Neural crest cell (in vitro differentiated cells): ENCODE measurements at places on chromosomes 3 and 15. TPM values are rescaled to one million over a fixed set of nuclear protein-coding genes. Genes with fewer than 3 reads are reported as not detected.

DNA sequence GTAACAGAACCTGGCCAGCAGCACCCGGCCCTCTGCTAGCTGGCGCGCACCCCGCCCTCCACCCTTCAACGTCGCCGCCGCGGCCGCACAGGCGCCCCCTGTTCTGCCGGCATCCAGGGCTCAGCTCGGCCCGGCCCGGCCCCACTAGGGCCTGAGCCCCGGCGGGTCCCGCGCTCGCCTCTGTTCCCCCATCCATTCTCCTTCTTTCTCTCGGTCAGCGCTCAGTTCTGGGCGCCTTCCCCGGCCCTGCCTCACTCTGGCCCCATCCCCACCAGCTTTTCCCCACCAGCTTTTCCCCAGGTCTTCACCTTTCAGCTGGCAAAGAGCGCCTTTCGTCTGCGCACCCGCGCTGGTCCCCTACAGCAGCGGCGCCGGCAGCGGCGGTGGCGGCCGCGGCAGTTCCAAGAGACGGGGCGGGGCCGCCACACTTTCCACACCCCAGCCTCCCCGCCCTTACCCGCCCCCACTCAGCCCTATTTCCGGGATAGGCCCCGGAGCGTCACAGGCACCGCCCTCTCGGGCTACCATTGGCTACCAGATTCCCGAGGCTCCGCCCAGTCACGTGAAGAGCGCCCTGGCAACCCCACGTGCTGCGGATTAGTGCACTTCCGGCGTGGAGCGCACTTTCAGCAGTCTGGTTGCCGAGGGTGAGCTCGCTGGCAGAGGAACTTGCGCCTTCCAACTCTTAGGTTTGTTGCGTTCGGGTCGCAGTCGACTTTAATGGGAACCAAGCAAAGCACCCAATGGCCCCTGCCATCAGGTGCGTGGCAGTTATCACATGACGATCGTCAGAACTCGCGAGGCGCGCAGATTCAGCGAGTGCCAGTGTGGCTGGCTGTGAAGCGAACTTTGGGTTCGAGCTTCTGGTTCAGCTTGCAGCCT is at the start of gene EIF5A2:
Gene EIF5A2, minus strand, starts transcription at position 403 of the 882 bp plus-strand sequence. CDS start 831 bp downstream, outside the sequence.
- peaks cover 15% of the 10 kb centered on the region for H3K4me1 ChIP-seq
- peaks cover 20% of the 10 kb centered on the region for H3K36me3 ChIP-seq
- H3K27ac ChIP-seq: peak within 1 kb of the TSS; percentile 98
- peak within 1 kb of the TSS; percentile 98 for H3K4me3 ChIP-seq
- H3K27me3 ChIP-seq: peaks cover 2% of the 10 kb centered on the region

DNA sequence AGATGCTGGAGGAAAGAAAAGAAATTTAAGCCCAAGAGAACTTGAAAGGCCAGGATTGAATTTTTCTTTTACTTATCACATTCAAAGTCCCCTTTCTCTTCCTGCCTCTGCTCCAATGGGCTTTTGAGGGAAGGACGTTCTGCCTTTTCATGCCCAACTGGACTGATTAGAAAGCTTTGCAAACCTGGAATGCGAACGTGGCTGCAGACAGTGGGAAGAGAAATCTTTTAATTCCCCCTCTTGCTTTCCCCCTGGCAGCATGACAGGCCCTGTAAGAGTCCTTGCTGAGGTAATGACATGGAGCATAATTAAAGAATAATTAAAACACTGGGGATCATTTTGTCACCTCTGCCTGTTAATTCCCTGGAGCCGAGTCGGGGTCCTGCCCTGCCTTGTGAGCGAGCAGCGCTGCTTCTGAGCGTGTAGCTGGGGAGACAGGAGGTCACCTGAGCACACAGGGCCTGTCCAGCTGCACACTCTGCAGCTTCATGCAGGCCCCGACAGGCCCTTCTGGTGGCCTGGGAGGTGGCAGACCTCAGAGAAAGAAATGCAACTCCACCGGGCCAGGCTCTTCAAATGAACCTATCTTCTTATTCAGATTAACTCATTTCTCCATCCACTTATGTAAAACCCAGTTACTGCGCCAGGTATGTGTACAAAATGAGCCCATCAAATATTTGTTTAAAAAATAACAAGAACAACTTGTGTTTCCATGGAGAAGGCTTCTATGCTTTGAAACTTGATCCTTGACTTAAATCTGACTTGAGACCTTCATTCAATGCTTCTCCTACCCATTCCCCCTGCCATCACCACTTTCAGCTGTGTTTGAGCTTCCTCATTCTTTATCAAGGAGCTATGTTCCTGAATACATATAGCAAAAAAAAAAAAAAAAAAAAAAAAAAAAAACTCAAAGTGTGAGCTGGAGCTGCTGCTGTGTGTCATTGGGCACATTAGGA is 628.2 kb upstream of the CFAP20DC start:
- H3K36me3 ChIP-seq: no peaks in the 10 kb centered on the region
- H3K27ac ChIP-seq: no peak overlapping the region
- peaks cover 34% of the 10 kb centered on the region for H3K4me1 ChIP-seq
- no peaks in the 10 kb centered on the region for H3K27me3 ChIP-seq
- H3K4me3 ChIP-seq: no peak overlapping the region

DNA sequence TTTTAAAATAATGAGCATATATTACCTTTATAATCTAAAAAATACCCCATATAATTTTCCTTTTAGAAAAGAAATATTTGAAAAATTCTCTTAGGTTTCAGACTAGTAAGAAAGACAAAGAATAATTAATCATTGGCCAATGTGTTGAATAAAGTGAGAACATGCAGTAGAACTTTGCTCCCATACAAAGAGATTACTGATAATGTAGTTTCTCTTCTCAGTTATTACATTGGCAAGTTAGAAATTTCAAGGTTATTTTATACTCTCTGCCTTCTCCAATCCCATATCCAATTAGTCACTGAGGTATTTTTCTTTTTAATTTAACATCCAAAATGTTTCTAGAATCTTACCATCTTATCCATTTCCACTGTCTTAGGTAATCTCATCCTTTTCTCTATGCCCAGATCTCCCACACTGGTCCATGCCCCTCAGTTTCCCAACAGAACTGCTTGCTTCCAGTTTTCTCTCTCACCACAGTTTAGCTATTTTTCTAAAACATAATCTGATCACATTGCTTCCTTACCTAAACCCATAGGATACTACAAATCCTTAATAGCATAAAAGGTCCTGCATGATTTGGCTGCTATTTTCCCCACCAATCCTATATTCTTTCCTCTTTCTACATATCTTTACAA is 10.8 kb downstream of the XRN1 start:
- peaks cover 9% of the 10 kb centered on the region for H3K36me3 ChIP-seq
- DNase-seq: no peak
- H3K4me1 ChIP-seq: no peaks in the 10 kb centered on the region
- H3K27me3 ChIP-seq: no peaks in the 10 kb centered on the region
- H3K27ac ChIP-seq: no peak overlapping the region

DNA sequence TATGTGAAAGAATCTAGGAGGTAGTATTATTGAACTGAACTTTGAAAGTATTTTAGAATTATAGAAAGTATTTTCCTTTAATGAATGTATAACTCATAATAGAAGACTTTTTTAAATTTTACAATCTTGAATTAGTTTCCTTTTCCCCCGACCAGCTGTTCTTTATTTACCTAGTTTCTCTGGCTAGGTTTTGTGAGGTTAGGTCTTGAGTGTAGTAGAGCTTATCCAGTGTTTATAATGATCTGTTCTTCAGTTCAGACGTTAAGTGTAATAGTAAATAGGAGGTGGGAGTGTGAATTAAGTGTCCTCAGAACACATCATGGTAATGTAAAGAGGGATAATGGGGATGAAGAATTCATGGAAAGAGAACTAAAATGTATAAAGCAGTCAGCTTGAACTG is 93.8 kb downstream of the MYRIP start:
- peaks cover 3% of the 10 kb centered on the region for H3K27me3 ChIP-seq
- no peaks in the 10 kb centered on the region for H3K4me1 ChIP-seq
- no peak for DNase-seq
- no peaks in the 10 kb centered on the region for H3K36me3 ChIP-seq

DNA sequence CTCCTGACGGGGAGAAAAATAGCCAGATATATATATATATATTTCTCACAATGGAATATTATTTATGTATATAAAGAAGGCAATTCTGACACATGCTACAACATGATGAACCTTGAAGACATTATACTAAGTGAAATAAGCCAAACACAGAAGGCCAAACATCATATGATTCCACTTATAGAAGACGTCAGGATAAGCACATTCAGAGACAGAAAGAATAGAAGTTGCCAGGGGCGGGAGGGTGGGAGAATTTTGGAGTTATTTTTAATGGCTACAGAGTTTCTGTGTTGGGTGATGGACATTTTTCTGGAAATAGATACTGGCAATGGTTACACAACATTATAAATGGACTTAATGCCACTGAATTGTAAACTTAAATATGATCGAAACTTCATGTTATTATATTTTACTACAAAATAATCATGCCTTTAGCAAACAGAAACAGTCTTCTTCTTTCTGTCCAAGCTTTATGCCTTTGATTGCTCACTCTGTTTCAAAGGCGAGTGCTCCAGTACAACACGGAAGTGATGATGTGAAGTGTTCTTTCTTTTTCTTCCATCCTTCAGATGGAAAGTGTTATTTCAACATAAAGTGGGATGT is 514.0 kb downstream of the OCA2 start:
- H3K4me3 ChIP-seq: no peak overlapping the region
- H3K36me3 ChIP-seq: no peaks in the 10 kb centered on the region
- H3K27me3 ChIP-seq: peaks cover 24% of the 10 kb centered on the region
- no peak overlapping the region for H3K27ac ChIP-seq
- no peak for DNase-seq
- no peaks in the 10 kb centered on the region for H3K4me1 ChIP-seq

DNA sequence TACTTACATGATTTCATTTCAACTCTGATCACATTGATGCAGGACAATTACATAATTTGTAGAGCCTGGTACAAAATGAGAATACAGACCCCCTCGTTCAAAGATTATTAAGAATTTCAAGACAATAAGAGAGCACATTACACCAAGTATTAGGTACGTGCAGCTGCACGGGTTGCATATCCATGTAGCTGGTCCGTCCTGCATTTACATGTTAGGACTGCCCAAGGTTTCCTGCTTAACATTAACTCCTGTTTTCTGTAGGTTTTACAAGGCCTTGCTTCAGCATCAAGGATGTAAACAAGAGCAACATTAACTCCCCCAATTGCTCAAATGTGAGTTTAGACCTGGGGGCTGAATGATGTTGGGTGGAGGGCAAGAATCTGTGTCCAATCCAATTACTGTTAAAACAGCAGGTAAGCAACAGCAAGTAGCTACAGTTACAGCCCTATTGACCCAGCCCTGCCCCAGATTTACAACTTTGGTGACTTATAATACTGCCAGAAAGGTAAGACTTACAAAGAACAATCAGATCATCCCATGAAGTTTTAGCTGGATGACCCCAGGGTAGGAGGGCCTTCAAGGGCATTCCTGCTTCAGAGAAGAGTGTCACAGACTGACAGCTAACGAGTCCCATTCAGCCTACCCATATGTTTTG is 127.4 kb upstream of the PPP2R3A start:
- H3K27ac ChIP-seq: no peak overlapping the region
- no peaks in the 10 kb centered on the region for H3K36me3 ChIP-seq
- DNase-seq: no peak
- no peak overlapping the region for H3K4me3 ChIP-seq
- no peaks in the 10 kb centered on the region for H3K4me1 ChIP-seq
- H3K27me3 ChIP-seq: no peaks in the 10 kb centered on the region

DNA sequence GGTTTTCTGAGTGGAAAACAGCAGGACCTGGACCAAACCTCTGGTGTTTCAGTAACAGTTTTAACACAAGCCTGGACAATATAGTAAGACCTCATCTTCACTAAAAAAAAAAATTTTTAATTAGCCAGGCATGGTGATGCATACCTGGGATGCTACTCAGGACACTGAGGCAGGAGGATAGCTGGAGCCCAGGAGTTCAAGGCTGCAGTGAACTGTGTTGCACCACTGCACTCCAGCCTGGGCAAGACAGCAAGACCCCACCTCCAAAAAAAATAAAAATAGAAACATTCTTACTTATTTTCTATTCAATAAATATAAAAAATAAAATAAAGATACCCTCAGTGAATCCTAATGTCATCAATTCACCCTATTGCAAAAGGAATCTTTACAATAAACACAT is 21.5 kb downstream of the ULK4 start:
- no peak for DNase-seq
- no peaks in the 10 kb centered on the region for H3K27me3 ChIP-seq
- no peaks in the 10 kb centered on the region for H3K4me1 ChIP-seq
- H3K27ac ChIP-seq: no peak overlapping the region
- H3K36me3 ChIP-seq: peaks cover 15% of the 10 kb centered on the region

GRCh38 chr3:58899953-58900298 is 149.9 kb downstream of the CFAP20DC start:
- no peak overlapping the region for H3K27ac ChIP-seq
- no peak overlapping the region for H3K4me3 ChIP-seq
- DNase-seq: no peak
- peaks cover 23% of the 10 kb centered on the region for H3K36me3 ChIP-seq
- no peaks in the 10 kb centered on the region for H3K27me3 ChIP-seq
- H3K4me1 ChIP-seq: no peaks in the 10 kb centered on the region

DNA sequence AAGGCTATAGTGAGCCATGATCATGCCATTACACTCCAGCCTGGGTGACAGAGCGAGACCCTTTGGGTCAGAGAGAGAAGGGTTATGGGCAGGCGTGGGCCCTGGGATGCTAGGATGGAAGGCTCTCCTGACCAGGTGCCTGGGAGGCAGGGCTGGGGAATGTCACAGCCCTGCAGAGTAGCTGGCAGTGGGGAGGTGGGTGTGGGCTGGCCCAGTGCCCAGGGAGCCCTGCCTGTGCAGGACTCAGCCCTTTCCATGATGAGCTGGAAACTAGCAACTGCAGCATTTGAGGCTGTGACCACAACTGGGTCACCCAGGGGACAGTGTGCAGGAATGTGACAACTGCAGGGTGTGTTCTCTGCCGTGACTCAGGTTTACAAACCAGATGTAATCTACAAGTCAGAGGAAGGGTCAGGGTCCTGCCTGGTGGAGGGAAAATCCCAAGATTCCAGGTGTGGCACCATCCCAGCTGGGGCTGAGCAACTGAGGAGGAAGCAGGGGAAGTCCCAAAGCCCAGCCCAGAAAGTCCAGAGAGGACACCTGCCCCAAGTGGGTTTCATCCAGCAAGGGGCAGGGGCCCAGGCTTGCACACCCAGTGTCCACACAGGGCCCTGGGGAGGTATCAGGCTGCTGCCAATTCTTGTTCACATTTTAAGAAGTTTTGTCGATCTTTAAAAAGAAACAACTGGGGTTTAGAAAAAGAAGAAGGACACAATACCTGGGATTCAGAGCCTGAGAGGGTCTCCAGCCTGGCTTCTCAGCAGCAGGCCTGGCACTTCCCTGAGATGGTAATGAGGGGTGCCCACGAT is 45.5 kb downstream of the SLC28A1 start:
- H3K4me1 ChIP-seq: peaks cover 6% of the 10 kb centered on the region
- H3K4me3 ChIP-seq: no peak overlapping the region
- DNase-seq: no peak
- H3K27me3 ChIP-seq: no peaks in the 10 kb centered on the region
- peak overlapping the region; percentile 57 for H3K27ac ChIP-seq

The LINGO1 gene
- 31.0 and 36.8 TPM in 2 replicates for total RNA-seq

- no peak for DNase-seq
- H3K27me3 ChIP-seq: peaks cover 2% of the 10 kb centered on the region
- peaks cover 9% of the 10 kb centered on the region for H3K36me3 ChIP-seq
Measured at GRCh38 chr3:49166752-49167556, 823 bp upstream of the CCDC71 start.

GRCh38 chr3:194686816-194687637 is 1.3 kb downstream of the FAM43A start:
- H3K27me3 ChIP-seq: peaks cover 82% of the 10 kb centered on the region
- H3K27ac ChIP-seq: peak overlapping the region; percentile 97
- no peaks in the 10 kb centered on the region for H3K36me3 ChIP-seq
- H3K4me3 ChIP-seq: peak overlapping the region; percentile 93

The FGD5 gene
- total RNA-seq: 0.27 and 0.61 TPM in 2 replicates

The NR2E3 gene
- total RNA-seq: not detected in 2 replicates

The PIF1 gene
- 53.2 and 62.7 TPM in 2 replicates for total RNA-seq

GRCh38 chr15:38698254-38698653 is 133.6 kb upstream of the RASGRP1 start:
- H3K4me3 ChIP-seq: no peak overlapping the region
- no peaks in the 10 kb centered on the region for H3K36me3 ChIP-seq
- no peak for DNase-seq
